A172 (cell line): ENCODE measurements at places on chromosomes 12 and 14.

DNA sequence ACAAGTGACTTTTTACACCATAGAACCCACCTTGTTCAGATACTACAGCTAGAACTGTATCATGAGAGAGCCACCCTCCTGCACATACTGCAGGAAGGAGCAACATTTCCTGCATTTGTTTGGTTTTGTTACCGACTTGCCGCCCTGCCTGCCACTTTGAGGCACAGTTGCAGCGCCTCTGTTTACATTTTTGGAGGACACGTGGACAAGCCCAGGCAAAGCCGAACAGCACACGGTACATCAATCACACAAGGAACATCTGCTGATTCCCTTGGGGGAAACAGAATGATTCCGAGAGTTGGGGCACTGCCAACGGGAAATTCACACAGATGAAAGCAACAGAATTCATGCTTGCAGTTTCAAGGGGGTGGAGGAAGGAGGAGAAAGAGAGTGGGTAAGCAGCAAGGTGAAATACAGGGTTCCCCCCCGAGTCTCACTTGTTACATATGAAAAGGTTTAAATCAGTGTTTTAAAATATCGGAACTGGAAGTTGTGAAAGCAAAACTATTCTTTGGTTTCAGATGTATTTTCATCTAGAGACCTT, 110.7 kb downstream of the BTG1 start:
- DNase-seq: peak; percentile 16

GRCh38 chr12:124308741-124309140, 13.8 kb downstream of the RFLNA start:
- no peak for DNase-seq

GRCh38 chr12:119201789-119202543, 23.2 kb downstream of the HSPB8 start:
- DNase-seq: no peak

DNA sequence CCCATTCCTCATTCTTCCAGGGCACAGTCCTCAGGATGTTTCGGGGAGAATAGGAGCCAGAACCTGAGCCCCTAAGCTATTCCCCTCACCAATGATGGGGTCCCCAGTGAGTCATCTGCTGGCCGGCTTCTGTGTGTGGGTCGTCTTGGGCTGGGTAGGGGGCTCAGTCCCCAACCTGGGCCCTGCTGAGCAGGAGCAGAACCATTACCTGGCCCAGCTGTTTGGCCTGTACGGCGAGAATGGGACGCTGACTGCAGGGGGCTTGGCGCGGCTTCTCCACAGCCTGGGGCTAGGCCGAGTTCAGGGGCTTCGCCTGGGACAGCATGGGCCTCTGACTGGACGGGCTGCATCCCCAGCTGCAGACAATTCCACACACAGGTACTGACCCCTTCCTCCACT, 1.3 kb downstream of the SLC39A5 start:
- no peak for DNase-seq

GRCh38 chr12:74619084-74619483, 81.4 kb downstream of the ATXN7L3B start:
- no peak for DNase-seq

- no peak for DNase-seq
Measured at GRCh38 chr12:663293-663871, at the start of gene NINJ2. NINJ2 (minus strand) TSS chr12:663445; CDS start chr12:663360, 85 bp downstream.

GRCh38 chr14:33833706-33834465, 117.0 kb downstream of the EGLN3 start:
- DNase-seq: no peak

DNA sequence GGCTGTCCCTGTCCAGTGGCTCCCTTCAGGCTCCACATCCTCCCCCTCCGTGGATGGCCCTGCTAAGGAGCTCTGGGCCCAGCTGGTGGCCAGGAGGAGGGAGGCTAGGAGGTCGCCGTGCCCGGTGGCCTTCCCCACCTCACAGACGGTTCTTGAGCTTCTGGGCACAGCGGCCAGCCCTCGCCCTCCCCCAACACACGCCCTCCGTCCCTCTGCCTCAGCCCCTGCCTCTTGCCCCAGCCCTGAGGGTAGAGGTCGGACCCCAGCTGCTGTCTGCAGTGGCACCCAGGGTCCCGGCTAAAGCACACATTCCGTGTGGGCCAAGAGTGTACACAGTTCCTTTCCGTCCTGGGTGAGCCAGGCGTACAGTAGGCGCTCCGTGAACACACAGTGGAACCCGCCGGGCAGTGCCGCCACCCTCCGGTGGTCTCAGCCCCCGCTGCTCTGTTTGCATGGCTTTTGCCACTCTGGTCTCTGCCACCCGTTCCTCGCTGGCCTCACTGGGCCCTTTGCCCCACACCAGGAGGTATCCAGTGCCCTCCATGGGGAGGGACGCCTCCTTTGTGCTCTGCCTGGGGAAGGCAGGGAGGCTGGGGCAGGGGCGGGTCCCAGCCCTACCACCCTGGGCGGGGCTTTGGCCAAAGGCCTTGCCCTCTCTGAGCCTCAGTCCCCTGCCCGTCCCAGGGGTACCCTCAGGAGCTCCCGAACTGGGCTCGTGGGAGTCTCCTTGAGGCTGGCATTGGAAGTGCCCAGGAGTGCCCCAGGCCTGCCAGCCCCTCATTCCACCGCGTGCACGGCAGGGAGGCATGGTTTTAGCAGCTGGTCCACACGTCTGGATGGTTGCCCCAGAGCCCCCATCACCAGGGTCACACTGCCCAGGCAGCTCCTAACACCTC, 13.0 kb downstream of the TRMT61A start:
- peak; percentile 23 for DNase-seq

DNA sequence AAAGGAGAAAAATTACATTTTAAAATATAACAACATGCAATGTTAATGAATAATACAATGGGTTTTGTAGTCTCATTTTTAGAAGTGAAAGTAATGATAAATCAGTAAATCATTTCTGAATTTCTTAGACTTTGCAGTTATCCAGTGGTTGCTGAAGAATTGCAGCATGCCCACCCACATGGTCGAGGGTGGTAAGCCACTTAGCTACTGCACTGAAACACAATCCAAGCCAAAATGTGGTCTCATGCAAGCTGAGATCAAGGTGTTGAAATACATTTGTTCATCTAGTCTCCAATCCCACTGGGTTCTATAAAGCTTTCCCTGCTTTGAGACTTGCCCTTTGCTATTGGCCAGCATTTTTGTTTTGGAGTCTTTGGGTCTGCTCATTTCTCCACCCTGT, 247.9 kb downstream of the NELL2 start:
- no peak for DNase-seq

- DNase-seq: no peak
Measured at GRCh38 chr12:12660201-12660600, 35.8 kb downstream of the GPR19 start.
